ENCODE measurements at places on chromosomes 13 and 19.

DNA sequence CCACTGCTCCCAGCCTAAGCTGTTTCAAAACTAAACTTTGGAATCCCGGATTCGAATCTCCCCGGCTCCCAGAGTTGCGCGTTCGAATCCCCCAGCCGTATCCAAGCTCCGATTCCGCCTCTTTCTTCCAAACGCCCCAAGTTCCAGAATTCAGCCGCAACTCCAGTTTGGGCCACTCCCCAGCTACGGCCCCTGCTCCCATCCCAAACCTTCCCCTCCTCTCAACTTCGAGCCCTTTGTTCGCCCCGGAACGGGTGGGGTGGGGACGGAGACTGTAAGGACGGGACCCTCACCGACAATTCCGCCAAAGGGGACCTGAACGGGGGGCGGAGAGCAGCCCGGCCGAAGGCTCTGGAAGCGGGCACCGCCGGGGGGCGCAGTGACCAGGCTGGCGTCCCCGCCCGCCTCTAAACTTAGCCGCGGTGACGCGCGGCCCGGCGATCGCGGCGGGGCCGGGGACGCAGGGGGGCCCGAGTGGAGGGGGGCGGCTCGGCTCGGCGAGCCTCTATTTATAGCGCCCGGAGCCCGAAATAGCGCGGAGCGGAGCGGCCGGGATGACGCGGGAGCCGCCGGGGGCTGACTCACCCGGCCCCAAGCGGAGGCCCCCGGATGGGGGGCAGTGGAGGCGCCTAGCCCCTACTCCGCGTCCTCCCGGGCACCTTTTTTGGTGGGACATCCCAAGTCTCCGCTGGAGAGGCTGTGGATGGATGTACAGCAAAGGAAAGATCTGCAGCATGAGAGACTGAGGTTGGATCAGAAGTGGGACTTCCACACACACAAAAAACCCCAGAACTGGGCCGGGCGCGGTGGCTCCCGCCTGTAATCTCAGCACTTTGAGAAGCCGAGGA lies 4.9 kb upstream of the ERCC1 start:
- no peak for DNase-seq

DNA sequence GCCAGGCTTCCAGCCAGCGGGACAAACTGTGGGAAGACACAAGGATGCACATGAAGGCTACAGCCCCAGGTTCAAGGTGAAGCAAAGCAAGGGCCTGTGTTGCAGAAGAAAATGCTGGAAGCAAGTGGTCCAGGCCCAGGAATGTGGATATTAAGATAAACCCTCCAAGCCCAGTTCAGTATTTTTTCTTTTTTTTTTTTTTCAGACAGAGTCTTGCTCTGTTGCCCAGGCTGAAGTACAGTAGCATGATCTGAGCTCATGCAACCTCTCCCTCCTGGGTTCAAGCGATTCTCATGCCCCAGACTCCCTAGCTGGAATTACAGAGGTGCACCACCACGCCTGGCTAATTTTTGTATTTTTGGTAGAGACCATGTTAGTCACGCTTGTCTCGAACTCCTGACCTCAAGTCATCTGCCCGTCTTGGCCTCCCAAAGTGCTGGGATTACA lies 4.4 kb downstream of the PRDX2 start:
- no peak for DNase-seq

DNA sequence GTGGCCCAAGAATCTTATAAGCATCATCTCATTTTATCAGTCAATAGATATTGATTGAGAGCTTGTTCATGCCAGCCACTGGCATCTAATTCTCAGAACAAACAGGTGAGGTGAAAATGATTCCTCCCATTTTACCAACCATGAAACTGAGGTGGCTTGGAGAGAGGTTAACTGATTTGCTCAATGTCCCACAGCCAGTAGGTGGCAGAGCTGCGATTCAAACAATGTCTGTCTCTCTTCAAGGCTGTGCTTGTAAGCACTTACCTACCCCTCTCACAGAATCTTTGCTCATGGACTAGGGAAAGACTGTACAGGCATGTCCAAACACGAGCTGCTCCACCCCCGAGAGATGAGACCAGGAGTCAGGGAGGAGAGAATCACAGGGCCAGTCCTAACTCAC lies 21.5 kb upstream of the GSX1 start:
- no peak for DNase-seq

DNA sequence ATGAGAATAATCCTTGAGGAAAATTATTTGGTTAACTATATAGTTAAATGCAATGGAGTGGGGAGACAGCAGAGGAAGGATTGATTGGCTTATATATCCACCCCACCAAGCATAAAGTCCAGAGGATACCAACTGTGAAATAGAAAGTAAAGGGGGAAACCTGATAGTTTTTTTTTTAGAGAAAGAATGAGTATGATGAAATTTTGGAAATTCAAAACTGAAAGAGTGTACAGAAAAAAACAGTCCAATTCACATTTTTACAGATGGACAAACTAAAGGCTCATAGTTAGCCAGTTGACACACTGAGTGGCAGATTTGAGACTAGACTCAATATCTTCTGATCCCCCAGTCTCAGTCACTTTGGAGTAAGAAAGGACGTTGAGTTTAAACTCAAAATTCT lies 51.1 kb downstream of the FNDC3A start:
- no peak for DNase-seq

DNA sequence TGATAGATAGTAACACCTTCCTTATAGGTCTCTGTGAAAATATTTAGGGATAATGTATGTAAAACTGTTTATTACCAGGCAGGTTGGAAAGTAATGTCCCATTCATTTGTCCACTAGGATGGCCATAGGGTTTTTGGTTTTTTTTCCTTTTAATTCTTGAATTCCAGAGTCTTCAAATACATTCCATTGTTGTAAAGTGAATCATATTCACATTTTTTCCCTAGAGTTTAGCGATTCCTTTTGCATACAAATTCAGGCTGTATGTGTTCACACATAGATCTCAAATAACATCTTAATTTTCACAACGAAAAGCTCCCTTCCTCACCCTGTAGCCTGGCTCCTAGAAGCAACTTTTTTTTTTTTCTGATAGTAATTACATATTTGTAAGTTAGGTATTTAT lies 1.8 kb upstream of the ZNF557 start:
- no peak for DNase-seq

GRCh38 chr19:14051980-14052379 lies 9.9 kb downstream of the PALM3 start:
- no peak for DNase-seq

DNA sequence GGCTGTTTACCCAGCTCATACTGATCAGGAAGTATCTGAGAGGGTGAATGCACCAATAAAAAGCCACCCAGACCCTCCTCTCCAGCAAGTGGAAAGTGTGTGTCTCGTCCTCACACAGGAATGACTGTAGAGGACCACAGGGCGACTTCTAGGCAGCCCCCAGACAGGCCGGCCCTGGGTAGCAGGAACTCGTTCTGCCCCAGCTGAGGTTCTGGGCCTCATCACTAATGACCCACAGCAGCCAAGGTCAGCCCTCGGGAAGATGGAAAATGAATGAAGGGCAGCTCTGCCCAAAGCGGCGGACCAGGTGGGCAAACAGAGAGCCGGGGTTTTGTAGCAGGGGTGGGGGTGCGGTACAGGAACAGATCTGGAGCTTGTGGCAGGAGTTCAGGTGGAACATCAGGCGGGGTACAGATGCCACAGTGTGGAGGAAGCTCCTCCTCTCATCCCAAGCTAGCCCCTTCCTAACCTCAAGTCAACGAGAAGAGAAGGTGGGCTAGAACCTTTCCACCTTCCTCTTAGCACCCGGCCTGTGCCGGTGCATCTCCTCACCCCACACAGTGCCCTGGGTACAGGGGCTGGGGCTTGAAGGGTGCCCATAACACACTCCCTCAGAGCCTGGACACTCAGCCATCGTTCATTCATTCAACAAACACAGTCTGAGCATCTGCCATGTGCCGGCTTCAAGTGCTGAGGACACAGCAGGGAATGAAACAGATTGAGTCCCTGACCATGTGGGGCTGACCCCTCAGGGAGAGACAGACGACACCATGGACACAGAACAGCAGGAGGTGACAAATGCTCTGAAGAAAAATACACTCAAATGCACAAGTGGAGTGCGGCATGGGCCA lies 36.2 kb downstream of the RFX2 start:
- DNase-seq = no peak

- DNase-seq = no peak
Measured at GRCh38 chr19:44712864-44713515, 14.0 kb downstream of the CEACAM16 start.

DNA sequence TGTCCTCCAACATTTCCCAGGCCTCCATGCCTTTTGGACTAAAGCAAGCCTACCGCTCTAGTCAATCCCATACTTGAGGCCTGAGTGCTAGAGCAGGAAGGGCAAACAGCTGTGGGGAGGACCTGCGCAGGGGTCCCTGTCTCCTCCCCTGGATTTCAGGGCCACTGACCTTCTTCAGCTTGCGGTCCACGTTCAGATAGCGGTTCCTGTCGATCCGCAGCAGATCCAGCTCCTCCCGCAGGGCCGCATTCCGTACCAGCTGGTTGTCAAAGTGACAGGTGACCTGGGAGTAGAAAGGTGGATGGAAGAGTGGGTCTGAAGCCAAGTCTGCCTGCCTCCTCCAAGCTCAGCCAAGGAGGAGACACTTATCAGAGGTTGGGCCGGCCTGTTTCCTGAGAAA lies 14.0 kb upstream of the EMP3 start:
- DNase-seq = no peak

DNA sequence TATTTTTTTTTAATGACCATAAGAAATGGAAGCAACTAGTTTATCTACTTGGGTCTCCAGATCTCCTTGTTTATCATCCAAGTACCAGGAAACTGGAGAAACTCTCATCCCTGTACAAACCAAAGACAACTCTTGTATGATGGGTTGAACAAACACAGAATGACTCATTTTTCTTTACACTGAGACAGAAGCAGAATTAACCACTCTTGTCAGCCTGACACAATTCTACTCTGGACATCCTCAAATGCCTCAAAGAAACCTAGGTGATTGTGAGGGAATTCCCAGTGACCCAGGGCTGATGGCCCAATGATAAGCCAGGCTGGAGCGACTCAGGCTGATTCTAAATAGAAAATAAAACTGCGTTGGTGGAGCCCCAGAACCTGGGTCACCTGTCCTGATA lies 151.5 kb downstream of the ZNF737 start:
- DNase-seq = no peak

- DNase-seq = no peak
Measured at GRCh38 chr13:76285463-76285862, 600.7 kb downstream of the KCTD12 start.

DNA sequence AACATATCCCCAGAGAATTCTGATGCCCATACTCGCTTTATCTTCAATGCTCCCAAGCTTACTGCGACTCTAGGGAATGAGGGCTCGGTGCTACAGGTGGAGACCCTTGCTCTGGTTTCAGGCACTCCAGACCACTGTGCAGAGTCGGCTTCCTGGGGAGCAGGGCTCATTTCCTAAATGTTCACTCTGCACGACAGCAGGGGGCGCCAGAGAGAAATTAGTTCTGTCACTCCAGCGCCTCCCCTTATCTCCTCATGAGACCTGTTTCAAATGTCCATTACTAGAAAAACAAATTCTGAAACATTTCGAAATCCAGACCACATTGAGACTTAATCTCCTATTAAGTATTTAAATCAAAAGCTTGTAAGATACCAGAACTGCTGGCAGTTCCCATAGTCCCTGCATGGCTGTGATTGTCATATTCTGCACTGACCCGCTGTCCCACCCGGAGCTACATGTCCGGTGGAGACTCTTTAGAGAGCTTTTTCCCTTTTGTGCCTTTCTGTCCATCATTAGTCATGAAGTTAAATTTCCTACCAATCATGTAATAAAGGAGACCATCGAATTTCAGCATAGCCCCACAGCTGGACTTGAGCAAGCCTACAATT lies 22.4 kb downstream of the EPSTI1 start:
- DNase-seq = peak; percentile 79

- DNase-seq = no peak
Measured at GRCh38 chr13:62119739-62120700, 704.4 kb upstream of the PCDH20 start.

DNA sequence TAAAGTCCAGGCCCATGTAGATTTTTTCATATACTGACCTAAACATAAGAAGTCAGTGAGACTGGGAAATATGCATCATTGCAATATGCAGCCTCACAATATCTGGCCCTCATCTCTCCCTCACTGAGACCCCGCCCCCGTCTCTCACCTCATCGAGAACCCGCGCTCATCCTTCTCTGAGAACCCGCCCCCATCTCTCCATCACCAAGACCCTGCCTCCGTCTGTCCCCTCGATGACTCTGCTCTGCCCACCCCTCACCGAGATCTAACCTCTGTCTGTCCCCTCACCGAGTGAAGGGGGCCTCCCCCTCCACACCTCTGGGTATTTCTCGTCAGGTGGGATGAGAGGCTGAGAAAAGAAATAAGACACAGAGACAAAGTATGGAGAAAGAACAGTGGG lies 20.5 kb upstream of the ZNF846 start:
- no peak for DNase-seq

DNA sequence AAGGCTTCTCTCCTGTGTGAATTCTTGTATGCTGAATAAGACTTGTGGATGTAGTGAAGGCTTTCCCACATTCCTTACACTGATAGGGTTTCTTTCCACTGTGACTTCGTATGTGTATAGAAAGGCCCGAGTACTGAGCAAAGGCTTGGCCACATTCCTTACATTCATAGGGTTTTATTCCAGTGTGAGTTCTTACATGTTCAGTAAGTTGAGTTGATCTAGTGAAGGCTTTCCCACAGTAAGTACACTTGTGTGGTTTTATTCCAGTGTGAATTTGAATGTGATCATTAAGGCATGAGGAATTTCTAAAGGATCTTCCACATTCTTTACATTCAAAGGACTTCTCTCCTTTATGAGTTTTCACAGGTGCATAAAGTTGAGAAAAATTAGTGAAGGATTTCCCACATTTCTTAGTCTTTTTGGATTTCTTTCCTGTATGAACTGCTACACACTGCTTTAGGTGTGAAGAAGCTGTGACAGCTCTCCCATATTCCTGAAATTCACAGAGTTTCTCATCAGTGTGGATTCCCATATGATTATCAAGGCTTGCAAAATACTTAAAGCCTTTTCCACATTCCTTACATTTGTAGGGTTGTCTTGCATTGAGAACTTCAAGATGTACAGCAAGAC lies 10.4 kb downstream of the ZNF561 start:
- DNase-seq = no peak

DNA sequence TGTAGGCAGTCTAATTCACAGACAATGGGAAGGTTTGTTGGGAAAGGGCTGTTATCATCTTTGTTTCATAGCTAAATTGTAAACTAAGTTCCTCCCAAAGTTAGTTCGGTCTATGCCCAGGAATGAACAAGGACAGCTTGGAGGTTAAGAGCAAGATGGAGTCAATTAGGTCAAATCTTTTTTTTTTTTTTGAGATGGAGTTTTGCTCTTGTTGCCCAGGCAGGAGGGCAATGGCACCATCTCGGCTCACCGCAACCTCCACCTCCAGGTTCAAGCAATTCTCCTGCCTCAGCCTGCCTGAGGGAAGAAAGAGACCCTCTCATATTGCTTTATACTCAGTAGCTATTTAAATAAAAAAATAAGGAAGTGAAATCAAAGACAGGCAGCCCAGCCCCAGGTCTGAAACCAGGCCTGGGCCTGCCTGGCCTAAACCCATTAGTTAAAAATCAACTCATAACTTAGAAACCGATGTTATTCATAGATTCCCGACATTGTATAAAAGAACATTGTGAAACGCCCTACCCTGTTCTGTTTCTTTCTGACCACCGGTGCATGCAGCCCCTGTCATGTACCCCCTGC lies 297.4 kb upstream of the SGCG start:
- no peak for DNase-seq

- no peak for DNase-seq
Measured at GRCh38 chr13:51479199-51479523, 26.3 kb upstream of the INTS6 start.

- DNase-seq = no peak
Measured at GRCh38 chr13:80436571-80437169, 95.7 kb upstream of the SPRY2 start.

- no peak for DNase-seq
Measured at GRCh38 chr19:17441241-17442021, 7.0 kb downstream of the TMEM221 start.

- DNase-seq = no peak
Measured at GRCh38 chr13:113040597-113041292, 64.8 kb upstream of the F7 start.
